ENCODE measurements at places on chromosomes 5 and 9. TPM values are rescaled to one million over a fixed set of nuclear protein-coding genes. Genes with fewer than 3 reads are reported as not detected.

The CD74 gene
- 230 TPM for total RNA-seq

The PRELID2 gene
- total RNA-seq = 1.0 TPM

The RASEF gene
- not detected for total RNA-seq

The LRRC19 gene
- not detected for total RNA-seq

The ANKRD31 gene
- total RNA-seq = 0.37 TPM

The LOX gene
- total RNA-seq = 0.27 TPM

The PCDHGA12 gene
- total RNA-seq = 0.20 TPM

The ADAMTS19 gene
- 0.14 TPM for total RNA-seq

The MEGF10 gene
- not detected for total RNA-seq

The SLC45A2 gene
- total RNA-seq = not detected

All from activated T-cell treated with anti-CD3 and anti-CD28 coated beads, Interleukin-2, amount 50 U/mL, for 4 hours (primary cell).